ENCODE measurements at places on chromosomes 3 and 15. TPM values are rescaled to one million over a fixed set of nuclear protein-coding genes. Genes with fewer than 3 reads are reported as not detected.

Gene REC114
- total RNA-seq: not detected

Gene GOLGA8T
- total RNA-seq: not detected

DNA sequence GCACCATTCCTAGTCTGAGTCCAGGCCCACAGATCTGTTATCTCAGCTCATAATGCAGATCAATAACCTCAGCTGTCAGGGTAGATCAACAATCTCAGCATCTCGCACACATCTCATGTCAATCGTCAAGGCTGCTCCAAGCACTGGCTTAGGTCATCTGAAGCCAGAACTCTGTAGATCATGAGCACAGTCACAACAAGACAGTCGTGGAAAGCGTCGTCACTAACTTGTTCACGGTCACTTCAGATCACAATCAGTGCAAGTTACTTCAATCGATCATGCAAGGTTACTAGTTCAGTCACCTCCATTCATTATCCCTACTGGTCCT is 71.8 kb downstream of the RBPMS2 start:
- no peak for DNase-seq
- H3K27ac ChIP-seq: peak overlapping the region; percentile 76
- no peaks in the 10 kb centered on the region for H3K27me3 ChIP-seq
- no peaks in the 10 kb centered on the region for H3K36me3 ChIP-seq

- no peaks in the 10 kb centered on the region for H3K27me3 ChIP-seq
- H3K36me3 ChIP-seq: no peaks in the 10 kb centered on the region
- no peaks in the 10 kb centered on the region for H3K4me1 ChIP-seq
- DNase-seq: no peak
Observed at GRCh38 chr3:171115667-171116066, 89.1 kb upstream of the SLC2A2 start.

- no peak overlapping the region for H3K4me3 ChIP-seq
Observed at GRCh38 chr3:15043408-15044171, 21.5 kb downstream of the MRPS25 start.

All from A673 (cell line).